ENCODE measurements at places on chromosomes 7 and 10.

- no peak for DNase-seq
Measured at GRCh38 chr10:131174211-131174565, 137.3 kb downstream of the TCERG1L start.

DNA sequence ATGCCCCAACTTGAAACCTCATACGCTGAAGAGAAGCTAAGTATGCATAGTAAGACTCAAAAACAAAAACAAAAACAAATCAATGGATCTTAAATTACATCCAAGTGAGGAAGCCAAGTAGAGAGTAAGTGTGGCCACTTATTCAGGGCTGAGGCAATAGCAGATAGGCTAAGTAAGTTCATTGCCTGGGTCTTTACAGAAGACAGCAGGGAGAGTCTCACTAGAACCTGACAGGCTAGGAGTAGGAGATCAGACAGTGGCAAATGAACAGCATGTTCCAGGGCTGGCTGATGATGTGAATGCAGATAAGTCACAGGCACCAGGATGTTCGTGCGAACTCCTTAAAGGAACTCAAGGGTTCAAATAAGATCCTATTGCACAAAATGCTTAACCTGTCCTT, 568.6 kb downstream of the KCNMA1 start:
- no peak for DNase-seq

GRCh38 chr10:13019280-13019679, 17.8 kb upstream of the CCDC3 start:
- no peak for DNase-seq

DNA sequence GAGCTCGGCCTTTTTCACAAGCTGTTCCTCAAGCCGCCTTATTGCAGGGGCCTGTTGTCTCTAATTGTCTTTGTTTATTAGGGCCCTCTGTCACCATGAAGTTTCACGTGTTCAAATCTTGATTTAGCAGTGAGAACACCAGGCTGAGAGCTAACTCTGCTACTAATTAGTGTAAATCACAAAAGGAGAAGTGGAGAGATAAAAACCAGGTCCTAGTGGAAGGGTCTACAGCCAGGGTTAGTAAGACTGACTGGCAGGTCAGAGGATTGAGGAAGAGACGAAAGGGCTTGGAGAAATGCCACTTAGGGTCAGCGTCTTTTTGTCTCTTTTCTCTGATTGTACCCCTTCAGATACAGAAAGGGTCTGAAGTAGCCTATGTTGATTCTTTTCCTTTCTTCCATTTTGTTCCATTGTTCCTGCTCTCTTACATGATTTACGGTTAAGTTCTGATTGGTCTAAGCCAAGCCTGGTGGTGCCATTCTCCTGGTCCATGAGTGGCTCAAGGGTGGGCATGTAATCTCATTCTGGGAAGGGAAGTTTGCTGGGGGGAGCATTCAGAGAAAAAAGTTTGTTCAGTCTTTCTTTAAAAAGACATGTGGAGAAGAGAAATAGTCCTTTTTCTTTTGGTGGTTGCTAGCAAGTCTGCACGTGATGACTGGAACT, 21.3 kb downstream of the SSMEM1 start:
- DNase-seq: no peak

- DNase-seq: no peak
Measured at GRCh38 chr10:92714152-92714845, 24.5 kb downstream of the HHEX start.

GRCh38 chr7:30974605-30975255, 11.0 kb downstream of the GHRHR start:
- DNase-seq: peak; percentile 82

DNA sequence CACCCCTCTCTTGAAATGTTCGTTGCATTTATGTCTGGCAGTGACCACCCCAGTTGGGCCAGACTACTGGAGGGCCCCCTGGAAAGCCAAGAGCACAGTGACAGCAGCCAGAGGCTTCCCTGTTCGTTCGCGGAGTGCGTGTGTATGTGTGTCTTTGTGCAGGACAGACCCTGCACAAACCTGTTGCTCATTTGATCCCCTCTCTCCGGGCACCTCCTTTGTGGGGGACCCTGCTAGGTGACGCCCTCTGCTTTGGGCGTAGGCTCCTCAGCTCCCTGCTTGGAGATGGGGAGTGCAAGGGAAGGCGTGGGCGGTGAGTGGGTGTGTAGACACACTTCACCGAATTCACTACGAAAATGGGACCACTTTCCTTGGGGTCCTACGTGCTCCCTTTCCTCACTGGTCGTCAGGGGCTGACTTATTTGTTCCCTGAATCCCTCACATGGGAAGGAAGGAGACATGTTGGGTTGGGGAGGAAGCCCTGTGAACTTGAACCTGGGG, 38.7 kb downstream of the AGAP3 start:
- no peak for DNase-seq

- DNase-seq: no peak
Measured at GRCh38 chr10:61791216-61791615, 110.3 kb upstream of the ARID5B start.

GRCh38 chr10:113027574-113028455, 77.8 kb downstream of the TCF7L2 start:
- no peak for DNase-seq

DNA sequence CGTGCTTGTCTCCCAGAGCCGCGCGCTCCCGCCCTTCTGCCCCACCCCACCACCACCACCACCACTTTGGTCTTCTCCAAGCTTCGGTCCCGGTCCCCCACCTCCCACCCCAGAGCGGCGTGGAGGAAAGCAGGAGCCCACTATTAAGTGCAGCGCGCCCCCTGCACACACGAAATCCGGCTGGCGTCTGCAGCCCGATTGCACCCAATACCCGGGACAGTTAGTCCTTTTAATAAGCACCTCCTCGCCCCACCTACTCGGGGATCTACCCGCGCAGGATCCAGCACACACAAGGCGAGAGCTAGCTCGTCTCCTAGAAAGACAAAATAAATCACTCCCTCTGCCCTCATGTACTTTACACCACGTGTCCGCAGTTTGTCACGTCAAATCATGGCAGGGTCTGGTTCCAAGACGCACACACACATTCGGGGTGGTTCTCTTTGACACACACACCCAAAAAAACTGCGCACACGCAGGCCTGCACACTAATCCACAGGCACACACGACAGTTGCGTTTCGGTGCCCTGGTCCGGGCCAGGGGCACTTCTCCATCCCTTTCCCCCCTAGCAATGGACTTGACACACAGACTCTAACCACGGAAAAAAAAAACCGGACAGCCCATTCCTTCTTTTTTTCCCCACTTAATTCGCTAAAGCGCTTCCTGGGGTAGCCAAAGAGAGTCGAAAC, 1.6 kb downstream of the SFMBT2 start:
- DNase-seq: no peak

GRCh38 chr10:6494936-6495592, 85.0 kb downstream of the PRKCQ start:
- DNase-seq: no peak

DNA sequence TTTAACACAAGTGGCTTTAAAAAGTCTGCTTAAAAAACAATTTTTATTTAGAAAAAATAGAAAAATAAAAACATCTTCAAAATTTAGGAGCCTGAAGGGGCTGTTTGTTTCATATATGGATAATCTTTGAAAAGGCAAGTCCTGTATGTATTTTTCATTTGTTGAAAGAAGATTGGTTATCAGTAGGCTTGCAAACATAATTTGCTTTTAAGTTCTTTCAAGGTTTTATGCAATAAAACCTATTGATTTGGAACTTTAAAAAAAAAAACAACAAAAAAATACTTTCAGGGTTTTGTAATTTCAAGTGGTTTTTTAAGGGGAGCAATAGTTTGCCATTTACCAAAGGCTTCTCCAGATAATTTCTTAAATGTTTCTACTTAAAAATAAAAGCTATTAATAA, 35.6 kb downstream of the MPLKIP start:
- no peak for DNase-seq

DNA sequence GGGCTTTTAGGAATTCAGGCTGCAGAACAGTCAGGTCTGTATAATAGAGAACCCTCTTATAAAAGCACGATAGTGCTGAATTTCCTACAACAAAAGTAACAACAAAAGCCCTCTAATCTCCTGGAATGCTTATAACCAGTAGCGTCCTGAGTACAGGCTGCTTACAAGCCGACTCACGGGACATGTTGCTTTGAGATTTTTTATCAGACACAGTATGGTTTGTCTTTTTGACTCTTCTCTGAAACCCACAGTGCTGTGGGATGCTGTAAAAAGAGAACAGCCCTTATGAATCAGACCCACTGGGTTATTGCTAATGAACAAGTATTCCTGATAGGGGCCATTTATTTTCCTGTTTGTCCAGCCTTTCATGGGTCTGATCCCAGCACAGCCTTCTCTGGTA, 59.4 kb downstream of the PLPP4 start:
- DNase-seq: no peak

GRCh38 chr7:149664176-149664575, 109.2 kb downstream of the ZNF467 start:
- no peak for DNase-seq

DNA sequence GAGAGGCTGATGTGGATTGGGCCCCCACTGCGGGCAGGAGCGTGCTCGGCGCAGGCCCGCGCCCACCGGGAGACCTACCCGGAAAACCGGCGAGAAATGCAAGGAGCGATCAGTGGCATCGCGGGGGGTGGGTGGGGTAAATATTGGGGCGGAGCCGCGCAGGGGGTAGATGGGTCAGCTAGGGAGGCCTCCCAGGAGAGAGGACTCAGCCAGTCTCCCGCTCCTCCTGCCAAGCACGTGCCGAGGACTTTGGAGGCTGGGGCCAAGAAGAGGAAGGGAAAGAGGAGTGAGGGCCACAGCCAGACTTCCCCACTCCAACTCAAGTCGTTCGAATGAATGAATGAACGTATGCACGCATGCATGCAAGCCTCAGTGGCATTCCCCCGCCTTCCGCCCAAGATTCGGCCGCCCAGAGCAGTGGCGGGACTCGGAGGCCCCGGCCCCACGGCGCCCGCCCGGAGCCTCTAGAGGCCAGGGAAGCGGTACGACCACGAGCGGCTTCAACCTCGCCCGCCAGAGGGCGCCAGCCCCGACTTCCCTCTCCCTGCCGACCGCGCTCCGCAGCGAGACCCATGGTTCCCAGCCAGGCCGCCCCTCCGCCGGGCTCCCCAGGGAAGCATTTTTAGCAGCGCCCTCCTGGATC, 3.6 kb downstream of the NPM3 start:
- peak; percentile 85 for DNase-seq

GRCh38 chr10:123301077-123301857, 147.1 kb downstream of the BUB3 start:
- no peak for DNase-seq

- DNase-seq: no peak
Measured at GRCh38 chr7:20542594-20542993, 72.9 kb upstream of the ABCB5 start.

- DNase-seq: no peak
Measured at GRCh38 chr10:59894114-59894513, 12.2 kb downstream of the CCDC6 start.

DNA sequence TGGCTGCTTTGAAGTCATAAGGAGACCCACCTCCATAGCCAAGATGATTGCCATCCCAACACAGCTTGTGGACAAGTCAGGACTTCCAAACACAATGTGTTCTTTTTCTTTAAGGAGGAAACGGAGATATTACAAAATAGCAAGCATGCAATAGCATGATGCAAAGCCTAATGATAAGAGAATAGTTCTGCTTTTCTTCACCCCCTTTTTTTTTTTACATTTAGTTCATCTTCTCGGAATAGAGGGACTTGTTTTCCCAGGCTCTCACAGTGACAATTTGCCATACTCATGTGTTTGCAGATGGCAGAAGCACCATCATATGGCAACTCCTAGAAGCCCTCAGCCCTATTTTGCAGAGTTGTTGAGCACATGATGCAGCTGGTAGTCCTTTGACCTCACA, 119.8 kb downstream of the ITGB8 start:
- no peak for DNase-seq

GRCh38 chr10:14660831-14661230, 113.9 kb downstream of the FAM107B start:
- no peak for DNase-seq

DNA sequence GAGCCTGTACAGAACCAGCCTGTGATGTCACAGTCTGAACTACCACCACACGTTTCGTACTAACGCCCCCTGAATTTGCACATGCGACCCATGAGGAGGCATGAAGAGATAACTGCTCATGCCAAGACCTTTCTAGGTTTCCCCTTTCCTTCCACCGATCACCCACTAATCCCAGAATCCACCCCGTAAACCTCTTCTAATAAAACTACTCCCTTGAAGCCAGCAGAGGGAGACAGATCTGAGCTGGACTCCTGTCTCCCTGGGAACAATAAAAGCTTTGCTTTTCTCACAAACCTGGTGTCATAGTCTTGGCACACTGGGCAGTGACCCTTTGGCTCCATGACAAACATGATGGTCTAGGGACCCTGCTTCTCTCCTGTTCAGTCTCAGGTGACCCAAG, 144.5 kb downstream of the FRMD4A start:
- DNase-seq: no peak

DNA sequence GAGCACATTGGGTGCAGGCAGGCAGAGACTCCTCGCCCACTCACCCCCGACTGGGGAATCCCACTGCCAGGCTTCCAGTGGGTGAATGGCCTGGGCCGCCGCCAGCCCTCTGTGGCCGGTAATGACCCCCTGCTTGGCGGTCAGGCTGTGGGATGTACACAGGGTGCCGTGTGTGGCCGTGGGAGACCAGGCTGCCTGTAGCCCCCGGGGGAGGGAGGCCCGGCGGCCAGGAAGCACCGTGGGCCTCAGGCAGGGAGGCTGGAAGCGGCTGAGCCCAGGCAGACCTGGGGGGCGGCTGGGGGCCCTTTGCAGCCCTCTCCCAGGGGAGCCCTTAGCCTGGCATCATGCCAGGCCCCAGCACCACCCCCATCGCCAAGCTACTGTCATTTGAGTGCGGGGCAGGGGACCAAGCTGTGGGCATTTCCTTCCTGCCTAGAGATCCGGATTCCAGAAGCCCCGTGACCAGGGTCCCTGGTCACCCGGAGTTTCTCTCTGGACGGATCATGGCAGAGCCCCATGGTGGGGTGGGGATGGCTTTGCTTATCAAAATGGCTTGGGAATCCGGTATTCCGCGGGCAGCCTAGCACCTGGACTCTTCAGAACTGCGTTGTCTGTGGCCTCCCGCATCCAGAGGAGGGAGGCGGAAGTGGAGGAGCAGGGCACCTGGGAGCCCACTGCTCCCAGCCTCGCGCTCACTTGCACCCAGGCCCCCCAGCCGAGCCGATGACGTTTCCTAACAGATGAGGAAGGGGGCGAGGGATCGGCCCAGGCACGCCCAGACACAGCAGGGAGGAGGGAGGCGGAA, 1.1 kb downstream of the TTYH3 start:
- DNase-seq: peak; percentile 59

DNA sequence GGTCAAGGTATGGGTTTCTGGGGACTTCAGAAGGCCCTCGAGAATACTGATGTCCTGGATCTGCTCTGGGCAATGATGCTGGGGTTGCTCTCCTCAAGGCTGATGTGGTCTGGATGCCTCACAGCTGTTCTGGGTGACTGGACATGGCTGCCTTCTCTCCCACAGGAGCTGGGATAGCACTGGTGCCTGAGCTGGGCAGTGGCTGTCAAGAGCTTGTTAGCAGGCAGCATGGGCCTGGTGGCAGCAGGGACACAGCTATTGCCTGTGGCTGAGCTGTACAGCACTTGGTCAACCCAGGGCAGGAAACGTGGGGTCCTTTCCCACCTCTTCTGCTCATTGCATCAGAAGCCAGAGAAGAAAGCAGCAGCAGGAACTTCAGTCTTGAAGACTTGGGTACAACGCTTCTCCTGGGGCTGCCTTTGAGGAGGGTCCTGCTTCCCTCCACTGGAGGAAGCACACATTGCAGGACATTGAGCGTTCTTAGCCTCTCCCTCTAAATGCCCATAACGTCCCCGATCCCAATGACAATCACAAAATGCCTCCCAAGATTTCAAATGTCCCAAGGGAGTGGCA, 13.0 kb downstream of the ADCYAP1R1 start:
- DNase-seq: no peak

All from HuH-7 (cell line).